MCF 10A (cell line): ENCODE measurements at places on chromosomes 6 and 20.

- DNase-seq: no peak
Observed at GRCh38 chr6:1382883-1383728, 6.3 kb upstream of the FOXF2 start.

- DNase-seq: no peak
Observed at GRCh38 chr6:154638369-154638768, 94.8 kb upstream of the SCAF8 start.

GRCh38 chr6:14524319-14524718, 406.7 kb downstream of the CD83 start:
- DNase-seq: no peak

DNA sequence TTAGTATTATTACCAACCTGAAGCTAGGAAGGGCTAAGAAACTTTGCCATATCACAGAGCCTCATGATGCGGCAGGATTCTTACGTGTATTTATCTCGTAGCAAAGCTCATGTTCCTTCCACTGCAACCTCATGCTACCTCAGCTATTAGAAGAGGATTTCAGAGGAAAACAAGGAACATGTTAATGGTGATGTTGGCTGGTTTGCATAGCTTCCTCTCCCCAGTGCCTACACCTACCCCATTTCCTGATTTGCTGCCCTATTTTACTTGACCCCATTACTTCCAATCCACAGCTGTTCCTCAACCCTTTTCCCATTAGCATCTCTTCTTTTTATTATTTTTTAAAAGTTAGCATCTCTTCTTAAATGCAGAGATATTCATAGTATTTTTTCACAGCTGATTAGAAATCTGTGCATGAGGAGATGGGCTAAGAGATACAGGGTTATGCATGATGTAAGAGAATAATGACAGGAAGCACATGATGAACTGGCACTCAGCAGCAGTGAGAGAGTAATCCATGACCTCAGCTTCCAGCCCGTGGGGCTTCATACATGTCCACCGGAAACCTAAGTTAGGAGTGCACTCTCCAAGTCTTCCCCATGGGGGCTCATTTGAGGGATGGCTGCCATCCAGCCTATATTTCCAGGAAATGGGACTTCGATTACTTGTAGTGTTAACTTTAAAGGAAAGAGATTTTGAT, 106.1 kb upstream of the ASF1A start:
- no peak for DNase-seq

GRCh38 chr20:58229198-58229798, 845 bp upstream of the ANKRD60 start:
- no peak for DNase-seq

DNA sequence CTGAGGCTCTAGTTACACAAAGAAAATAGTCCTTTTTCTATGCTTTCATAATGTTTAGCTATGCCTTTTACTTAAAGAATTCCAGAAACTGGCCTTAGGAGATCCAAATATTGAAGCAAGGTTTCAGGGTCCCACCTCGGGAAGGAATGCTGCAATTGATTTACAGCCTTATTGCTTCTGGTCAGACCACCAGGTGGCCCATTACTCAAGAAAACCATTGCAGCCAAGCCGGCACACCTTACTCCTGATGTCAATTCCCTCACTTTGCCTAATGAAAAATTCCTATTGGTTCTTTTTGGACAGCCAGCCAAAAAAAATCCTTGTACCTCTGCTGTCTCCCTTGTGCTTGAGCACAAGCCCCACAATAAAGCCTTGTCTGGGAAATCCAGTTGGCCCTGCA, 173.9 kb downstream of the LMBRD1 start:
- no peak for DNase-seq

DNA sequence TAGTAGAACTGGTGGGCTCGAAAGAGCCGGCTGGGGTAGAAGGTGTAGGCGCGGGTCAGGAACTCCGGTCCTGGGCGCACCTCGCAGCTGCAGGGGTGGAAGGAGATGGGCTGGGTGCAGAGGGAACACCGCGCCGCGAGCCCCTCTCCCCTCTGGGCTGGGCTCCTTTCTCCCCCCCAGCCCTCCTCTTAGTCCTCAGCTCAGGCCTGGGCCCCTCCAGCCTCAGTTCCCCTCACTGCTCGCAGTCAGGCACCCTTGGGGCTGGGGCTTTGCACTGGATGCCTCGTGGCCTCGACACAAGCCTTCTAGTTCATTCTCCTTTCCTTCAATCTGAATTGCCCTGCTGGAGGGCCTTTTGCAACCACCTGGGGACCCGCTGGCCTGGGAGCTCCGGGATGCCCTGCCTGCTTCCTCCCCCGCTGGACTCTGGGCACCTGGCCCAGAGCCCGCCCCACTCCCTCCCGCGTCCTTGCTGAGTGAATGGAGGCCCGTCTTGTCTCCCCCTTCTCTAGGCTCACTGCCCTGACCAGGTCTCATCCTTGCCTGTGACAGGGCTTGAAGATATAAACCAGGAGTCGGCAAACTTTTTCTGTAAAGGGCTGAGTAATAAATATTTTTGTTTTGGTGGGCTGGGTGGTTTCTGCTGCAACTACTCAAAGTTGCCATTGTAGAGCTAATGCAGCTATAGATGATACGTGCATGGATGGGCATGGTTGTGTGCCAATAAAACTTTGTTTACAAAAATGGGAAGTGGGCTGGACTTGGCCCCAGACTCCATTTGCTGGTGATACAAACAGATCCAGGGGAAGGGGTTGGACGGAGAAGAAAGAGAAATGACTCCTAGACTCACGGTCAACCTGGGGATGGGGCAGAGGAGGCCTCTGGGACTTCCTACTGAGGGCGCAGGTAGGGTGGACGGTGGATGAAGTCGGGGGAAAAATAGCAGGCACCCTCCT, 47.3 kb downstream of the APCDD1L start:
- DNase-seq: no peak

DNA sequence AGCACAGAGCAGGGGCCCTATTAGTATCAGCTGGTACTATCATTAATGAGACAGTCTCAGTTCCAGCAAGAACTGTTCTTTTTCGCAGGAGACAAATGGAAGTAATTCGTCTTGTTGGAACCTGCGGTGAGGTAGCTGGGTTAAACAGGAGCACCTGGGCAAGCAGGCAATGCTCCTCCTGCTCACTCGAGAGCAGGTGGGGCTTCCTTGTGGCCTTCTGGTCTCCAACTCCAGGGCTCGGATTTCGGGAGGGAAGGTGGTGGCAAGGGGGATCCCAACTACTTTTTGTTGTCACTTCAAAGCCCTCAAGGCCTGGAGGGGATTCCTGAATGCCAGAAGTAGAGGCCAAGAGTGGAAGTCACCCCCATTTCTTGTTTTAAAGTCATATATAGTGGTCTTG, 1.3 kb upstream of the SPEF1 start:
- DNase-seq: no peak

DNA sequence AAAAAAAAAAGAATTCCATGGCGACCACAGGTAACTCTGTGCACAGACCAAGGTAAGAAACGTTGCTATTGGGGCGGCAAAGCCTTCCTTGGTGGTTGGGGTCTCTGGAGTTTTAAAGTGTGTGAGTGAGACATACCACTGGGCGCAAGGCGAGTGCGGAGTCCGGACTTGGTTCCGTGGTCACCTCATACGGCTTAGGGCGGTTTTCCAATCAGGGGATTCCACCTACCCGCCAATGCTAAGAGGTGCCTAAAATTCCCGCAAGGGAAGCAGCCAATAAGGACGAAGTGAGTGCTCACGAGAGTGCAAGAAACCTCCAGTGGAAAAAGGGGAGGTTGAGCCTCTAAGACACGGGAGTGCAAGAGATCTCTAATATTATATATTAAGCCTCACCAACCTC, 68.6 kb upstream of the PRSS16 start:
- no peak for DNase-seq

GRCh38 chr20:24965065-24965919, 16.2 kb downstream of the CST7 start:
- no peak for DNase-seq

GRCh38 chr6:16338577-16339264, 100.3 kb downstream of the GMPR start:
- peak; percentile 88 for DNase-seq

- DNase-seq: no peak
Observed at GRCh38 chr6:15398633-15399275, 152.9 kb downstream of the JARID2 start.

DNA sequence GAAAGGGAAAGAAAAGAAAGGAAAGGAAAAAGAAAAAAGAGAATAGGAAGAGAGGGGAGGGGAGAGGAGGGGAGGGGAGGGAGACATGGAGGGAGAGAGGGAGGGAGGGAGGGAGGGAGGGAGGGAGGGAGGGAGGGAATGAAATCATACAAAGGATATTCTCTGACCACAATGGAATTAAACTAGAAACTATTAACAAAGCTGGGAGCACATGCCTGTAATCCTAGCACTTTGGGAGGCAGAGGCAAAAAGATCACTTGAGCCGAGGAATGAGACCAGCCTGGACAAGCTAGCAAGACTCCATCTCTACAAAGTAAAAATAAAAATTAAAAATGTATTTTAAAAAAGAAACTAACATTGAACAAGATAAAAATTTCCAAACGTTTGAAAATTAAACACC, 62.8 kb downstream of the ILRUN start:
- DNase-seq: no peak

DNA sequence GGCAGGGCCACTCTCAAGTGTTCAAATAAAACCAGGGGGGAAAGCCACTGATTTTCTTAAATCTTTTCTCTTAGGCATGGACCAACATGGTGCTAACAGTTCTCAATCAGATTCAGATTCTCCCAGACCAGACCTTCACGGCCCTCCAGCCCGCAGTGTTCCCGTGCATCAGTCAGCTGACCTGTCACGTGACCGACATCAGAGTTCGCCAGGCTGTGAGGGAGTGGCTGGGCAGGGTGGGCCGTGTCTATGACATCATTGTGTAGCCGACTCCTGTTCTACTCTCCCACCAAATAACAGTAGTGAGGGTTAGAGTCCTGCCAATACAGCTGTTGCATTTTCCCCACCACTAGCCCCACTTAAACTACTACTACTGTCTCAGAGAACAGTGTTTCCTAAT, 41.5 kb upstream of the SMIM28 start:
- no peak for DNase-seq

DNA sequence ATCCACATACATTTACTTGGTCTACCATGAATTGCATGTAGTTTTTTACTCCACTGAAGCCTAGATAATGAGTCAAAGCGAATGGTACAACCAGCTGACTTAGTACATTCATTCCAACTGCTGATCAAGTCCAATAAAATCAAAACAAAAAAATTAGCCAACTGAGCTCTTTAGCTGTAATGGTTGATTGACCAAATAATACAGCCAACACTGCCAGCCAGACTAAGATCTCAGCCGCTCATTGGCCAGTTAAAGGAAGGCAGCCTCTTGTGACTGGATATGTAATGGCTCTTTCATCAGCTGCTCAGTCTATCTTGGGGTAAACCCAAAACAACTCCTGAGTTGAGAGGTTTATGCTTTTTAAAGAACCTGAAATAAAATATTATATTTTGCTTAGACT, 204.3 kb upstream of the RSPO3 start:
- no peak for DNase-seq

GRCh38 chr6:56363796-56364430, 116.5 kb upstream of the COL21A1 start:
- DNase-seq: no peak

- peak; percentile 61 for DNase-seq
Observed at GRCh38 chr20:32638848-32639247, 34.9 kb downstream of the C20orf203 start.
